Brain microvascular endothelial cell (primary cell): ENCODE measurements at places on chromosomes 11 and 22.

DNA sequence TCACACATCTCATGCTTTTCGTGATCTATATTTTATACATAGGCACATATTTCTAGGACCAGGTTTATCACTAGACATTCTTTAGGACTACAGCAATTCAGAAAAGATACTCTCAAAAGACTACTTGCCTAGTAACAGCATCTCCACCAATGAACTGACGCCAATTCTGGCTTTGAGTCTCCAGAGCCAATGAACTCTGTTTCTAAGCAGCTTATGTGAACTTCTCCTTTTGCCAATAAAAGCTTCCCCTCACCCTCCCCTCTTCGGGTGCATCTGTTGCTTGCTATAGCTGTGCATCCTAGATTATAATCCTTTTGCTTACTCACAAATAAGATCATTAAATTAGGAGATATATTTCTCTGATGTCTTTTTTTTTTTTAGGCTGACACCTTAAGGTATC, 11.4 kb upstream of the ANKK1 start:
- DNase-seq = no peak

- DNase-seq = no peak
These were observed 83.2 kb downstream of the ZNF280B start for GRCh38 chr22:22425356-22425755.

DNA sequence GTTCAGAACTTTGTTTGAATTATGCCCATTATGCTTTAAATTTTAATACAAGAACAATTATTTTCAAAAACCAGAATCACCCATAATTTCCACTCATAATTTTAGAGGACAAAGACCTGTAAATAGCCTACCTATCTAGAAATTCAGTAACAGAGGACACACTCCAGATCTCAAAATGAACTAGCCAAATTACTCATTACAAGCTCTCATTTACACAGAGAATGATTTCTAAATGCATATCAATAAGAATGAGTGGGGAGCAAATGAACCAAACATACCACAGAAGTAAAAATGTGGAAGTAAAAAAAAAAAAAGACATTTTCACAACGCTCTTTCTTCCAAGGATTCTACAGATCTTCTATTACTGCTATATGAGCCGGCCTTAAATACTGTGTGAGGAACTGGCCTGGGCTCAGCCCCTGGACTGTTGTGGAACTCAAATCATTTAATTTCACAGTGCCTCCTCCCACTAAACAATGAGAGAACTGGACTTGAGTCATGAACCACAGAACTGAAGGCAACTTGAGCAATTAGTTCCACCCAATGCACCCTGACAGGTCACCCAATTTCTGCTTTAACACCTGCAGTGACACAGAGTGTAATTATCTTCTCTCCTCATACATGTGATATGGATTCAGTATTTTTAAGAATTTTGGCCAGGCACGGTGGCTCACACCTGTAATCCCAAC, 8.0 kb downstream of the MRTFA start:
- DNase-seq = no peak

DNA sequence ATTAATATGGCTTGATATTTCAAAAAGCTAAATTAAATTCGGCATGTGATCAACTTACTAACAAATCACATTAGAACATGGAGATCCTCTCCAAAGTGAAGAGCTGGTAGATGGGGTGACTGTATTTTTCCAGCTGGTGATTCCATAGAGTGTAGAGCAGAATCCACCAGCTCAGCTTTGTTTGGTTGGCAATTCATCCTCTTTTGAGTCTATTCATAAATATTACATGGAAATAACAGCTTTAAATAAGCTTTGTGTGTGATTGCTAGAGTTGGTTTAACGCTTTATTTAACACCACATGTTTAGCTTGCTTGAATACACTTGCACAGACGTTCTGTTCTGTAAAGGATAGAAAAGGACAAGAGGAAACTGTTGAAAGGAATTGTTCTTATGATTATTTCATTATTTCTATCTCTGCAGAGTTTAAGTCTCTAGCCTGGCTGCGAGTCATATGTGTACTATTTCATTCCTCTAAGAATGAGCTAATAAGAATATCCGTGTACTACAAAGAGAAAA, 738.3 kb upstream of the KIRREL3 start:
- no peak for DNase-seq

GRCh38 chr11:61580271-61580888, 496 bp downstream of the SYT7 start:
- no peak for DNase-seq

- DNase-seq = no peak
These were observed 13.4 kb upstream of the CTSD start for GRCh38 chr11:1776944-1777715.

- DNase-seq = no peak
These were observed 817.8 kb upstream of the LUZP2 start for GRCh38 chr11:23679041-23679440.

- no peak for DNase-seq
These were observed 159.7 kb downstream of the DBX1 start for GRCh38 chr11:20000351-20001134.

- DNase-seq = no peak
These were observed 310.1 kb downstream of the CADM1 start for GRCh38 chr11:115193914-115194801.

GRCh38 chr11:64960719-64961118, 11.2 kb downstream of the MAJIN start:
- no peak for DNase-seq
